ENCODE measurements at places on chromosomes 3 and 15. TPM values are rescaled to one million over a fixed set of nuclear protein-coding genes. Genes with fewer than 3 reads are reported as not detected.

Gene RTP1
- total RNA-seq: not detected

GRCh38 chr3:31596176-31596575 lies 63.5 kb downstream of the STT3B start:
- ATAC-seq: peak; percentile 80

DNA sequence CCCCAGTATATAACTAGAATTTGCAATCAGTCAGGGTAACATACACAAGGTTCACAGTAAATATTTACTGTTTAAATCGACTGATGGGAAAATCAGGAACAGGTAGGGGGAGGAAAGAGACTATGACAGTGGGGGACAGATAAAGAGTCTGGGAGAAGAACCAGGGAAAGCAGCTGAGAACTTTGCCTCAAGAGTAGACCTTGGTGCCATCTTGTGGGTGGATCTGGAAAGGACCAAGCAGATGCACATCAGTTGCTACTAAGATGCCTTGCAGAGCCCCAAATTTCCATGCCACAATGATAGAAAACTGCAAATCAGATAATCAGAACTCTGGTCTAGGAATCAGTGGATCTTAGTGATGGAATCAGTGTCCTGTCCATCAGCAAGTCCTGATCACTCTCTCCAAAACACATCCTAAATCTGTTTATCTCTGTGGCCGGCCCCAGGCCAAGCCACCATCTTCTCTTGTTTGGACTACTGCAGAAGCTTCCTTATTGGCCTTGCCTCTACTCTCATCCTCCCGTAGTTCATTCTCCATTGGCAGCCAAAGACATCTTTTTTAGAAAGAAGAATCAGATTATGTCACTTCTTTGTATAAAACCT lies 62.7 kb downstream of the PDE8A start:
- ATAC-seq: peak; percentile 78

Gene CTDSPL2
- total RNA-seq: 22.8 TPM

DNA sequence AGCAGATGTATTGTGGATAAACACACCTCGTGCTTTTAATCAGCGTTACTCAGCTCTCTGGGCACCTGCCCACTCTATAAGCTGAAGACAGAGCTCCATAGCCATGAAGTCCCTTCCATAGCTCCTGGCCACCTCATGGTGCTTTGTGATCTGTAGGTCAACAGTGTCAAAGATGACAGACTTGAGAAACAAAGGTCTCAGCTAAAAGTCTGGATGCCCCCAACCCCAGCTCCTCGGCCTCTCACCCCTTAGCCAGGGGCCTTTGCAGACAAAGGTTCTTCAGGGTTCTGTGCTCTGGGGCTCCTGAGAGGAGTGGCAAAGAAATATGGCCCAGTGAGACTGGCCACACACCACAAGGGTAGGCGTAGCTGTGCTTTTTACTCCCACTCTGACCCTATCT lies 168.6 kb downstream of the KLF13 start:
- ATAC-seq: no peak

DNA sequence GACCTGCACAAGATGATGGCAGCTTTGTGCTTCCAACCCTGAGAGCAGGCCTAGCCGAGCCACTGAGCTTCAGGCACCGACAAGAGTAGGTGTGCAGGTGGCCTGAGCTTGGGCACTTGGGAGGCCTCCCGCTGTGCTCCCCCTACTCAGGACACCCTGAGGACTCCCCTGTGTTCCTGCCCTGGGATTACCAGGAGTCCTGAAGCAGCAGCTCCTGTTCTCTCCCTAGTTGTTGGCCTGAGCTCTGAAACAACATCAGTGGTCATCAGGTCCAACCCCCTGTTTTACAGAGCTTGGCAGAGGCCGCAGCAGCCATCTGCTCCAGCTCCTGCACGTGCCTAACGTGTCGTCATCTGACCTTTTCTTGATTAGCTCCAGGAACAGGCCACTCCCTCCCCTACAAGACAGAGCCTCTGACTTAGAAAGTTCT lies 8.0 kb upstream of the MESP2 start:
- no peak for ATAC-seq

GRCh38 chr15:81206018-81206417 lies 9.3 kb downstream of the IL16 start:
- ATAC-seq: no peak

Gene PLCL2
- 0.80 TPM for total RNA-seq

DNA sequence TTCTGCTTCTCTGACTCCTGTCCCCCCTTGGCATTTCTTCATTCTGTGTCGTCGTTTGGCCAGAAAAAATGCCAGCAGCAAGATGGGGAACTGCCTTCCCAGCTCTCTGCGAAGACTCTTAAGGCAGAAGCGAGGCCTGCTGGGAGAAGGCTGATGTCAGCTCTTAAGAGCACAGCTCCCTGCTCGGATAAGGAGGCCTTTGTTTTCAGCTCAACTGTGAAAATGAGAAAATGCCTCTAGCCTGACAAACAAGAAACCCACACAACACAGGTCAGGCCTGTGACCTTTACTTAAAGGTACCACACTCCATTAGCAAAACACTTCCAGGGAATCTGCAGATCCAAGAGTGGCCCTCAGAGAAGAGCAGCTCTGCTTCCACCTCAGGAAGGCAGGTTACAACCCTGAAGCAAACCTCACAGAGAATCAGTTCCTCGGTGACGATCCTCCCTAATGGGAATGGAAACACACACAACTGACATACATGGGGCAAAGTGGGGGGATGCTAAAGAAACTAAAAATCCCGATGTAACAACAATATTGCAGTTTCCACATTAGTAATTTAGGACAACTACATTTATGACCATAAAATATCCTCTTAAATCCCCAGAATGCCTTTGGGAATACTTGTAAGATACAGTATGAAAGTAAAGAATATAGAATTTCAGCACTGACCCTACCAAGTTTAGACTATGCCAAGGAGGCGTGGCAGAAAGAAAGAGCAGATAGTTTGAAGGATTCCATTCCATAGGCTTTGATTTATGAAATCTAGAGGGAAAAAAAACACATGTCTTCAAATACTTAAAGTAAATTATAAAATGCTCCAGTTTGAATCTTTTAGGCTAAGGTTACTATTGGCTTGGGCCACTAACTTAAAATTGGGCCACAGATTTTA lies 52.1 kb downstream of the VGLL4 start:
- ATAC-seq: peak; percentile 84

- ATAC-seq: no peak
These were observed 131.1 kb downstream of the PYDC2 start for GRCh38 chr3:191592105-191592504.

GRCh38 chr3:176905331-176905730 lies 292.0 kb downstream of the TBL1XR1 start:
- ATAC-seq: peak; percentile 86

- peak; percentile 87 for ATAC-seq
These were observed 264.8 kb downstream of the RAP2B start for GRCh38 chr3:153426803-153427202.

GRCh38 chr15:40392986-40393948 lies 10.7 kb downstream of the KNSTRN start:
- ATAC-seq: no peak
